ENCODE measurements at places on chromosomes 16 and 17. TPM values are rescaled to one million over a fixed set of nuclear protein-coding genes. Genes with fewer than 3 reads are reported as not detected.

RHBDF2 gene
- 38.1 TPM for total RNA-seq

COASY gene
- total RNA-seq: 80.9 TPM

EME1 gene
- 13.5 TPM for total RNA-seq

AURKB gene
- total RNA-seq: 78.7 TPM

XYLT1 gene
- 11.5 TPM for total RNA-seq

CORO1A gene
- total RNA-seq: 18.8 TPM

VASN gene
- total RNA-seq: 1.8 TPM

KRT34 gene
- 20.8 TPM for total RNA-seq

COX4I1 gene
- 564 TPM for total RNA-seq

CAPNS2 gene
- total RNA-seq: 5.6 TPM

MAP2K6 gene
- 0.46 TPM for total RNA-seq

GGA2 gene
- 34.6 TPM for total RNA-seq

ABCA6 gene
- total RNA-seq: 0.07 TPM

NUBP1 gene
- 25.0 TPM for total RNA-seq

SOST gene
- not detected for total RNA-seq

KRT23 gene
- 1.1 TPM for total RNA-seq

TSPOAP1 gene
- 0.74 TPM for total RNA-seq

Measured in foreskin keratinocyte (primary cell).